ENCODE measurements at places on chromosomes 2 and 18. TPM values are rescaled to one million over a fixed set of nuclear protein-coding genes. Genes with fewer than 3 reads are reported as not detected.

- DNase-seq, result no peak
- no peaks in the 10 kb centered on the region for H3K27me3 ChIP-seq
- no peak overlapping the region for H3K4me3 ChIP-seq
- H3K27ac ChIP-seq, result no peak overlapping the region
Measured at GRCh38 chr2:88099798-88100488, 27.9 kb downstream of the FABP1 start.

GRCh38 chr2:148554459-148555247, 89.9 kb upstream of the EPC2 start:
- DNase-seq, result no peak
- H3K36me3 ChIP-seq, result no peaks in the 10 kb centered on the region
- no peaks in the 10 kb centered on the region for H3K27me3 ChIP-seq
- H3K4me3 ChIP-seq, result no peak overlapping the region
- H3K27ac ChIP-seq, result no peak overlapping the region

GRCh38 chr2:29240601-29241000, 125.4 kb downstream of the CLIP4 start:
- no peaks in the 10 kb centered on the region for H3K4me1 ChIP-seq
- no peaks in the 10 kb centered on the region for H3K36me3 ChIP-seq
- no peak for DNase-seq
- no peak overlapping the region for H3K4me3 ChIP-seq
- no peak overlapping the region for H3K27ac ChIP-seq

The BOLL gene
- not detected for total RNA-seq

- H3K4me1 ChIP-seq, result peaks cover 16% of the 10 kb centered on the region
- H3K4me3 ChIP-seq, result peak within 1 kb of the TSS; percentile 76
- H3K36me3 ChIP-seq, result no peaks in the 10 kb centered on the region
- no peaks in the 10 kb centered on the region for H3K27me3 ChIP-seq
- DNase-seq, result peak; percentile 64
Measured at GRCh38 chr2:48530033-48530811, at the start of gene STON1. TSS of gene STON1 (plus strand) at chr2:48530154. CDS start at chr2:48580634, 50,480 bp downstream.

DNA sequence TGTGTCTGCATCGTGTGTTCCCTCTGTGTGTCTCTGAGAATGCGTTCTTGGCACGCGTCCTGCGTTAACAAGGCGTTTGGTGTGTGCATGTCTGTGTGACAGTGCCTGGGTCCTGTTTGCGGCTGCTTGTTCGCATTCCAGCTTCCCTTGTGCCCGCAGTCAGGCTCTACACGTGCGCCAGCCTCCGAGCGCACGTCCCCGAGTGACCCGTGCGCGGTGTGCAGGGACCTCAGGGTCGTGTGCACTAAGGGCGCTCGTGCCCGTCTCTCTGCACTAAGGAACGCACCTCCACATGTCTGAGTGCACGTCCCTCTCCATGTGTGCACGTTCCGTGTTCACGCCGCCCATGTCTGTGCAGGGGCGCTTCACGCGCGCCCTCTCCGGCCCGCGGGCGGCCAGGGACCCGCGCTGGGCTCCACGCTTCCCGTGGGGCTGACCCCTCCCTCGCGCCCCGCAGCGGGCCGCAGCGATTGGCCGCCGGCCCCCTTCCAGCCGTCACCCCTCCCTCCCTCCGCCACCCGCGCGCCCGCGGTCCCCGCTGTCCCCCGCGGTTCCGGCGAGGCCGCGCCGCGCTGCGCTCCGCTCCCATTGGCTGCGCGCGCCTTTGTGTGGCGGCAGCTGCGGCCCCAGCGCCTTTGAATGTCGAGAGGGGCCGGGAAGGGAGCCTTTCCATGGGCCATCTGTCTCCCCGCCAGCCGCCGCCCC, 229.4 kb downstream of the HAUS1 start:
- peak; percentile 37 for DNase-seq
- H3K27me3 ChIP-seq, result peaks cover 61% of the 10 kb centered on the region
- H3K4me1 ChIP-seq, result peaks cover 22% of the 10 kb centered on the region
- no peaks in the 10 kb centered on the region for H3K36me3 ChIP-seq
- peak overlapping the region; percentile 55 for H3K4me3 ChIP-seq

DNA sequence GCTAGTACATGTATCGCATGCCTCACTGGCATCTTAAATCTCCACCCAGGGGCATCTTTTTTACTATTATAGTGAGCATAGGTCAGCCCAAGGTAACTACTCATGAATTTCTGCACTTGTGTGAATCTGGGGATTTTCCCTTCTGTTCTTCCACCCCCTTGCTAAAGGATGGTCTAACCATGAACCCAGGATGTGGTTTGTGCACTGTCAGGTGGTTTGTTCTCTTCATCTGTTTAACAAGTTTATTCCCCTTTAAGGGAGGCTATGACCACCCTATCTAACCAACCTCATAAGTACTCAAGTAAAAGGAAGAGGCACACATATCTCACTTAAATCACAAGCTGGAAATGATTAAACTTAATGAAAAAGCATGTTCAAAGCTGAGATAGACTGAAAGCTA, 243.0 kb downstream of the RPRM start:
- H3K4me1 ChIP-seq, result no peaks in the 10 kb centered on the region
- no peaks in the 10 kb centered on the region for H3K36me3 ChIP-seq
- H3K27me3 ChIP-seq, result no peaks in the 10 kb centered on the region
- no peak overlapping the region for H3K27ac ChIP-seq
- no peak overlapping the region for H3K4me3 ChIP-seq

GRCh38 chr2:10764096-10764785, 42.8 kb downstream of the ATP6V1C2 start:
- H3K36me3 ChIP-seq, result no peaks in the 10 kb centered on the region
- H3K4me1 ChIP-seq, result no peaks in the 10 kb centered on the region
- no peak for DNase-seq

Measured in hepatocyte (in vitro differentiated cells).